Lung (tissue), 17 donors: ENCODE measurements at places on chromosomes 3 and 15. TPM values are rescaled to one million over a fixed set of nuclear protein-coding genes. Genes with fewer than 3 reads are reported as not detected.
A peak's percentile ranks its signal among the peaks of the same experiment; 100 is the strongest.

The ST8SIA2 gene
- 1.4 TPM for total RNA-seq

DNA sequence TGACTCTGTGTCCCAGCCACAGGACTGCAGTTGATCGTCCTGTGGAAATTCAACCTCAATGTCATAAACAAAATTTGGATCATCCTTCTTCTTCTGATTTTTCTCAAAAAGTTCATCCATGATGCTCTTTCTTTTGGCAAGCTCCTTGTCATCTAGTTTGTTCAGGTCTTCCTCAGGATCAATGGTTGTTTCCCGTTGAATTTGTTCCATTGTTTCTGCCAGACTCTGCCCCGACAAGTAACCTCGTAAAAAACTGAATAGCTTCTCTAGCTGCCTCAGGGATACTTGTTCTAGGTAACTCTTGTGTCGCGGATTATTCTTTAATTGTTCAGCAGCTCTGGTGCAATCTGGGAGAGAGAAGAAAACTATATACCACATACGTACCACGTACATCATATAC, 4.5 kb downstream of the CEP19 start:
- H3K36me3 ChIP-seq, result no peaks in the 10 kb centered on the region
- H3K4me3 ChIP-seq, result no peak overlapping the region
- H3K4me1 ChIP-seq, result peaks cover 7% of the 10 kb centered on the region
- no peaks in the 10 kb centered on the region for H3K27me3 ChIP-seq
- H3K27ac ChIP-seq, result no peak overlapping the region

GRCh38 chr15:26081758-26082220, 218.7 kb upstream of the ATP10A start:
- peak overlapping the region; percentile 94 for H3K27ac ChIP-seq
- H3K36me3 ChIP-seq, result no peaks in the 10 kb centered on the region
- H3K4me1 ChIP-seq, result peaks cover 11% of the 10 kb centered on the region

DNA sequence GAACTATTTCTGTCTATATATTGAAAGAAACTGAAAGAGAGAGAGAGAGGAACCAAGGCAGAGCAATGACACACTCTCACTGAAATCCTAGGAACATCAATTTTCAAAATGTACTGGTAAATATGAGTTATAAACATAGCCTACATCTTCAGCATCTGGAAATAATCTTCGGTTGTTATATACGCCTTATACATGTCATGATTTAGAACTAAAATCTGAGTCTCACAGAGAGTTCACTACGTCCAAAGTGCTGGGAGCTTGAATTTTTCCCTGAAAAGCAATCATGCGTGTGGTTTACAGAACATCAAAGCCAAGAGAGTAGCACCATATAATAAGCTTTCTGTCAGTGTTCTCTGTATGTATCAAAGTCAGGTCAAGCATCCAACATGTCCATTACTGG, 420.0 kb upstream of the CBLB start:
- H3K4me1 ChIP-seq, result peaks cover 5% of the 10 kb centered on the region
- H3K27ac ChIP-seq, result no peak overlapping the region
- DNase-seq, result peak; percentile 13
- no peak overlapping the region for H3K4me3 ChIP-seq
- H3K36me3 ChIP-seq, result no peaks in the 10 kb centered on the region

DNA sequence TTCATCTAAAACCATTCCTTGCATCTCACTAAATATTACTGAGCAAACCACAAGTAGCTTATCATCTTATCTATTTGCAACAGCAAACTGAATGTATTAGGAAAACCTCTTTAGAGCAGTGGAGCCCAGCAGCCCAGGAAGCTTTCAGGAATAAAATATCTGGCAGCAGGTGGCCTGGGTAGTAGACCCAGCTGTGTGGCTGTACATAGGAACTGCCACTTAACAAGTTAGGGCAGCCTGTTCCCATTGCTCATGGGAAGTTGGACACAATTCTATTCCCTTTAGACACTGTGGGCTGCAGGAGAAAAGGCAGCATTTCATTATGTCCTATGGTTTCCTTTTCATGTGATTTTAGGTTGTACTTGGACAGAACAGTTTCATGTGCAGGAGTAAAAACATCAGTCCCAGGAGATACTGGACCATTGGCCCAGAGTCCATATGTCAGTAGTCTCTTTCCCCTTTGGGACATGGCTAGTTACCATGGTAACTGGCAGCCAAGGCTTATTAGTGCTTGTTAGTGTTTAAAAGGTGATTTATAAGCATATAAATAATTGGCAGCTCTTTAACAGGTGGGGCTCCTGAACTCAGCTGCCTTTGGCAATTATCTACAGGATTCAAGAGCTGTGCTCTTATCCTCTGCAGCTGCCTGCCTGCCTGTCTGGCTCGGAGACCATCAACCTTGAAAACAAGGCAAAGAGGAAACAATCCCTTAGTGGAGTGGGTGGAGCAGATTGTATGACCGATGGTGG, 28.9 kb upstream of the LSAMP start:
- H3K4me3 ChIP-seq, result no peak overlapping the region
- H3K27ac ChIP-seq, result no peak overlapping the region
- DNase-seq, result no peak
- H3K27me3 ChIP-seq, result no peaks in the 10 kb centered on the region
- no peaks in the 10 kb centered on the region for H3K36me3 ChIP-seq
- no peaks in the 10 kb centered on the region for H3K4me1 ChIP-seq

GRCh38 chr3:60445446-60445845, 805.8 kb downstream of the FHIT start:
- no peak overlapping the region for H3K4me3 ChIP-seq
- H3K27ac ChIP-seq, result no peak overlapping the region
- no peaks in the 10 kb centered on the region for H3K27me3 ChIP-seq
